GM19239 (cell line): ENCODE measurements at places on chromosomes 4 and X.

DNA sequence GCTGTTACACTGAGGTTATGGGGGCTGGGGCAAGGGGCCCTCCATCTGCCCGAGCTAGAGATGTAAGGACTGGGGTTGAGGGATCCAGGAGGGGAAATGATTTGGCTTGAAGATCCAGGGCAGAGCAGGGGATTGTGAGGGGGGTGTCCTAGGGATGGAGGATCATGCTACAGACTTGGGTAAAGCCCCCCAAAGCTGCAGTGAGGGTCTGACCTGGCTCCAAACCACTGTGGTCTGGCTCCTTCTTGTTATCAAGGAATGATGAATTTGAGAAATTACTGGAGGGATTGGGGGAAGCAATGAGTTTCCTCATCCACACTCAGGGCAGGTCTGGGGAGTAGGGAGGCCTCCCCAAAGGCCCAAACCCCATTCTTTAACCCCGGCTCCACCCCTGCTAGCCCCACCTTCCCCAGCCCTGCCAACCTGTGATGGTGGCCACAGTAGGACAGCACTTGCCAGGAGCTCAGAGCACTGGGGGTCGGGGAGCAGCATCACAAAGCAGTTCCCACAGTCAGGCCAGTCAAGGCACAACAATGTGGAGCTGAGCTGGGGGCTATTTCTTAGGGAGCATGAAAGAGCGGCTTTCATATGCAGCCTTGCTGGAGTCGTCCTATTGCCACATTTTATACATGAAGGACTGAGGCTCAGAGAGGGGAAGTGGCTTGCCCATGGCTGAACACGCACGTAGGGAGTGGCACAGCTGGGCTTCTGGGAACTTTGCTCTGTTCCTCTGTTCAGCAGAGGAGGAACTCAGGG, 165.5 kb downstream of the EFNB1 start:
- DNase-seq, result no peak

DNA sequence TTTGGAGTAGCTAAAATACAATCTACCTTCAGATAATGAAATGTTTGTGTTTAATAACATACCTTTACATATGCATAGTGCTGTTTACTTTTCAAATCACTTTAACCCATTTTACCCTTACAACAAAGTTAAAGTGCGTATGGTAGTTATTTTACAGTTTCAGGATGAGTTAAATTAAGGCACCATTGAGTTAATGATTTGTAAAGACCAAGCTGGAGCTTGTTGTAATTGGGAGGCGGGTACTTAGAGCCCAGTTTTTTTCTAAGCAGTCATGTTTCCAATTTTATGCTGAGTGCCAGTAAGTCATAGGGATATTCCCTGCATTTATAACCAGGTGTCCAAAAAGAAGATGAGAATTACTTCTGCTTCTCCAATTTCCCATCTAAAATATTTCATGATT, 84.2 kb upstream of the NRK start:
- DNase-seq, result no peak

DNA sequence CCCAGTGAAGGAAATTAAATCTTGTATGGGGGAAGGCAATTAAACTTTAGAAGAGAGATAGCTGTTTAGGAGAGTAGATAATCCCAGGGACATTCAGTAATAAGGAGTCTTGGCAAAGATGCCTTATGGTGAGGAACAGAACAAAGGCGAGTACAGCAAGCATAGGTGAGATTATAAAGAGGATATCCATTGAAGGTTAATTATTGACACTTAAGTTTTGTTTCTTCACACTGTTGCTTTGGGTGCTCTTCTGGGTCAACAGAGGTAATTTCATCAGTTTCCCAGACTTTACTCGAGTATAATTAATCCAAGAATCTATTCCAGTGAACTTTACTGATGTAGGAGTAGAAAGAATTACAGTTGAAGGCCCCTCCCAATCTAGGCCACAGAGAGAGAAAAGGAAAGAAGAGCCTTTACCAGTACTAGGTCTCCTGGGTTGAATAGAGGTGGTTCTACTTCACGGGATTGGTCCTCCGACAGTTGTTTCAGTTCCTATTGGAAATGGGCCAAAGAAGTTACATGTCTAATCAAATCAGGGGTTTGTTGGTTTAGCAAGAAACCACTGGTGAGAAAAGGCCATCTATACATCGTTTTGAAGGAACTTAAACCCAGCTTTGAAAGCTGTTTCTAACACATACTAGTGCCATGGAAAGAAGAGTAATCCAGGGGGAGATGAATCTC, 27.2 kb downstream of the EPGN start:
- DNase-seq, result no peak

- DNase-seq, result no peak
Measured at GRCh38 chr4:125833-126232, 1.5 kb downstream of the ZNF718 start.

- DNase-seq, result no peak
Measured at GRCh38 chrX:73964579-73964978, 339.4 kb upstream of the ZCCHC13 start.

GRCh38 chrX:80578517-80579105, 158.4 kb downstream of the TENT5D start:
- DNase-seq, result no peak

DNA sequence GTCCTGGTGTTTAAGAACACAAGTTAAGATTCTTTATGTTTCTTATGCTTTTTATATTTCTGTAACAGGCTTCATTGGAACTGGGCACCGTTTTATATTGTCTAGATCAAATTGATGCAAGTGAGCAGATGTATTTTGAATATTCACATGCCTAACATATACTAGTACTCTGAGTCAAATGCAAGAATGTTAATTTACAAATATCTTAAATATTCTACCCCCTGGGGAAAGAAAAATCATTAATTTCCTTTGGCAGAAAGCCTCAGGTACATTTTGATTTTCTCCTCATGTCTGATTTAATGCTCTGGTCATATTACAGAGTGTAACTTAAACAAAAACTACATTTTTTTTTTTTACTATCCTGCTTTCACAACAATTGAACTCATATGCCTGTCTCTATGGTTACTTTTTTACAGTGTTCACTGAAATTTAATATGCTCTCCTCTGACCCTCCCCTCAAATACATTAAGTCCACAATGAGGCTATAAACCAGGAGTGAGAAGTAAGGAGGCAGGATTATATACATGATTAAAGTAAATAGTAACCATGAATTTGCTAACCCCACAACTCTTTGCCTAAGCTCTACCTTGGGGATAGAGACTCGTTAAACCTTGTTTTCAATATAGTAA, 2.4 kb upstream of the NSUN7 start:
- no peak for DNase-seq

GRCh38 chr4:183407128-183407585, 37.3 kb upstream of the CDKN2AIP start:
- DNase-seq, result peak; percentile 82

- no peak for DNase-seq
Measured at GRCh38 chr4:122855353-122855890, 28.8 kb downstream of the FGF2 start.

DNA sequence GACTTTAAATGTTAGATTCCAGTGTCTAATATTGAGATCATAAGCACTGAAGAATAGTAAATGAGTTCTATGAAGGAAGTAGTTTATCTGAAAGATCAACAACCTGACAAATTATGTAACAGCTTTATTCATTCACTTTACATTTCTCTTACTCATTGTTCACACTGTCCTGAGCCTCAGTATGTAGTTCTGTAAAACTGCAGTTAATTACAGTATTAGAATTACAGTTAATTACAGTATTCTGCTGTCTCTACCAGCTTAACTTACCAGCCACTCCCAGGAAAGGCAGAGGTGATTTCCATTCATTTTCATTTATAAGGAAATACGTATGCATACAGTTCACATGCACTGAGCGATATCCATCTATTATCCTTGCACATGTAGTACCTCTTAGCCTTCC, 32.7 kb downstream of the NFKB1 start:
- no peak for DNase-seq

GRCh38 chr4:104490770-104491480, 3.8 kb downstream of the CXXC4 start:
- DNase-seq, result peak; percentile 29

- DNase-seq, result no peak
Measured at GRCh38 chr4:26368685-26369084, 47.9 kb downstream of the RBPJ start.

DNA sequence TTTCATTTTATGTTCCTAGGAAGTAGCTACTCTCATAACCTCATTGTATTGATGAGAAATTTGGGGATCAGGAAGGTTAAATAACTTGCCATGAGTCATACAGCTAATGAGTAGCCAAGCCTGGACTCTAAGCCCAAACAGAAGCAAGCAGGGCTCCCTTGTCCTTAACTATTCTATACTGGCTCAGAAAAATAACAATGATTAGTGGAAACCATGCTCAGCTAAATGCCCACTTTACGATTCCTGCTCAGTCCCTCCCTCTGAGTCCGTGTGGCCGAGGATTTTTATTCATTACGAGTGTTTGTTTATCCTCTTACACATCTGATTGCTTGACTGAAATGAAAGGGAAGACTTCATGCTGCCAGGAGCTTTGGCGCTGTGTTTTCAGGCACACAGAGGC, 100.9 kb downstream of the SLC34A2 start:
- no peak for DNase-seq

DNA sequence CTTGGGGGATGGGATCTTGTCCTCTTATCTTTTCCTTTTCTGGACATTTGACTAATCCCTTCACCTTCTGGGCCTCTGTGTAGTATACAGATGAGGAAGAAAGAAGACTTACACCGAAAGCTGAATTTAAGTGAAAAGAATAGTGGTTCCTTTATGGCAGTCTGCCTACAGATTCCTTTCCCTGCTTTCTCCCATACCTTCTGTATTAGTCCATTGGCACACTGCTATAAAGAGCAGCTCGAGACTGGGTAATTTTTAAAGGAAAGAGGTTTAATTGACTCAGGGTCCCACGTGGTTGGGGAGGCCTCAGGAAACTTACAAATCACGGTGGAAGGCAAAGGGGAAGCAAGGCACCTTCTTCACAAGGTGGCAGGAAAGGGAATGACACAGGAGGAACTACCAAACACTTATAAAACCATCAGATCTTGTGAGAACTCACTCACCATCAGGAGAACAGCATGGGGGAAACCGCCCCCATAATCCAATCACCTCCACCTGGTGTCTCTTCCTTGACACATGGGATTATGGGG, 34.0 kb upstream of the CD38 start:
- DNase-seq, result no peak

- no peak for DNase-seq
Measured at GRCh38 chrX:130176354-130176776, 4.6 kb downstream of the RAB33A start.

- DNase-seq, result no peak
Measured at GRCh38 chr4:104421566-104421965, 73.1 kb downstream of the CXXC4 start.

DNA sequence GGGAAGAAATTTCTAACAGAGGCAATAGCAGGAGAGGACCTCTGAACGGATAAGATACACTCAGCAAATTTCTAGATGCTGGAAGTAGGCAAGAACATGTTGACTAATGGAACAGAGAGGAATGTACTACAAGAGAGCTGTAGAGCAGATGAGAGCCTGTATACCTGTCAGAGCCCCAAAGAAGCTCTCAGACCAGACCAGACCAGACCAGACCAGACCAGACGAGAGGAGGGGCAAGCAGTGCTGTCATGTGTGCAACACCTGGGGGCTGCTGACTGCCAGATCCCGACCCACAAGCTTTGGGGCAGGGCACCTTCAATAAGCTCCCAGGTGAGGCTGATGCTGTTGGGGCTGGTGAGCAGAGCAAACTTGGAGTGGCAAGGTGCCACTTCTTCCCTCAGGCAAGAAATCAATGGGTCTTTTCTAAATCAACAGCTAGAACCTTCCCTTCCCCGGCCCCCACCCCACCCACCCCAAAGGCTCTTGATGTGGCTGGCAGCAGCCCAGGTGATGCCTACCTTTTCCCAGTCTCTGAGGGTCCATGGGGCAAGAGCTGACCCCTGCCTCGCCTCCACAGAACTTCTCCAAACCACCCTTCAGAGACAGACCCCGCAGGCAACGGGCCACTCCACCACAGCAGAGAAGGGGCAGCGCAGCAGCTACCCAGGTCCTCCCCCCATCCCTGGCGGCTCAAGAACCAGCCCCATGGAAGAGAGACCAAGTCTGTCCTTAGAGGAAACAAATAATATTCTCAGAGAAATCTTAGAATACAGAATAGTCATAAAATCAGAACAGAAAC, 32.7 kb downstream of the MECP2 start:
- DNase-seq, result no peak

GRCh38 chr4:85555206-85555605, 80.3 kb downstream of the ARHGAP24 start:
- DNase-seq, result no peak

DNA sequence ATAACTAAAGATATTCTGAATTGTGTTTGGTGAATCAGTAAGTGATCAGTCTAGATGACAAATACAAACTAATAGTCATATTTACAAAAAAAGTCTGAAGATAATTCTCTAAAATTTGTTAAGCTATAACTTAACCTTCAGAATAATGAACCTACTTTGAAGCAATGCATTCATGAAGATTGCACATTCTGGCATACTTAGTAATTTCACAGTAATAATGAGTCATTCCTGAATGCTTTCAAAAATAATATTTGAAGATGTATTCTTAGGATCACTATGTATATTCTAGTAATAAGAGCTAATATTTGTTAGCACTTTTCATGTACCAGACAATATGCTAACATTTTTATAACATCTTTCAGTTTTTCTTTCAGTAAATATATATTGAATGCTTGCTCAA, 756.7 kb upstream of the SLIT2 start:
- DNase-seq, result no peak

GRCh38 chr4:88822034-88822789, 124.6 kb upstream of the NAP1L5 start:
- no peak for DNase-seq

GRCh38 chr4:184808713-184809050, 17.1 kb downstream of the ACSL1 start:
- DNase-seq, result no peak

DNA sequence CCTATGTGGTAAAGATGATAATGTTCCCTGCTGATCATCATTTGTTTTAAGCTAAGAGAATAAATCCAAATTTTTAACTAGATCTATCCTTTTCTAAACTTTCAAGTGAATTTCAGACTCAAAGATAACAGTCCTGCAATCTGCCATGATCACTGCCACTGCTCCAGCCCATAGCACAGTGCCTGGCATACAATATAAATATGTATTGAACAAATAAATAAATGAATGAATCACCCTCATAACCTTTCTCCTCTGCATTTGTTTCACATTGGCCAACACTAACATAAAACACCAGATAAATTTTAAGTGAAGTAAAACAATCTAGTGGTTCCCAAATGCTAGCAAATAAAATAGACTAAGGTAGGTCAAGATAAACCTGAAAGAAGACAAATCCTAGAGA, 439.0 kb downstream of the GPM6A start:
- DNase-seq, result no peak
